ENCODE measurements at places on chromosomes 13 and 19.

GRCh38 chr19:21912654-21913053, 76.7 kb upstream of the ZNF43 start:
- no peak for DNase-seq

DNA sequence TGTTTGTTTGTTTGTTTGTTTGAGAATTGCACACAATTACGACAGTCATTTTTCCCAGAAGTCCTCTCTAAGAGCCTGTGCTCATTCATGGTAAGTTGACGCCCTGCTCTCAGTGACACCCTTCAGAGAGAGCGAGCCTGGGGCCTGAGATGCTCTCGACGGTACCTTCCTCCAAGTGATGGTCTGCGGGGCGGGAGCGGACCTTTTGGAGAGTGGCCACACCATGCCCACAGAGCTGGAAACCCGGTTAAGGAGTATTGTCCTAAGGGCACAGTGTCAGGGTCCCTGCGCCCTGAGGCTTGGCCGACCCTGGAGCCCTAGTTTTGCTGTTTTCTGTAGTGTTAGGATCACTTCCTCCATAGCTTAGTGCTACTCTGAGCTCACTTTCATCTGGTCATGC, 3.6 kb downstream of the POP4 start:
- no peak for DNase-seq

DNA sequence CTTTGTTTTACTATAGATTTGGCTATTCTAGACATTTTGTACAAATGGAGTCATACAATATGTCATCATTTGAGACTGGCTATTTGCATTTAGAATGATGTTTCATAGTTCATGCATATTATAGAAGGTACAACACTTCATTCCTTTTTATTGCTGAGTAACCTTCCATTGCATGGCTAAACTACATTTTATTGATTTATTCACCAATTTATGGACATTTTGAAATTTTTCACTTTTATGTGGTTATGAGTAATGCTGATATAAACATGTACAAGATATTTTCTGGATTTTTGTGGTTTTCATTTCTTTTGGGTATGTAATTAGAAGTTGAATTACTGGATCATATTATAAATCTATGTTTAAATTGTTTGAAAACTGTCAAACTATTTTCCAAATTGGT, 710.3 kb upstream of the SLITRK5 start:
- peak; percentile 58 for DNase-seq

- DNase-seq: peak; percentile 96
Observed at GRCh38 chr19:49157445-49158224, at the start of gene TRPM4. Gene TRPM4 (plus strand): TSS chr19:49157792. CDS start chr19:49157867, 75 bp downstream.

DNA sequence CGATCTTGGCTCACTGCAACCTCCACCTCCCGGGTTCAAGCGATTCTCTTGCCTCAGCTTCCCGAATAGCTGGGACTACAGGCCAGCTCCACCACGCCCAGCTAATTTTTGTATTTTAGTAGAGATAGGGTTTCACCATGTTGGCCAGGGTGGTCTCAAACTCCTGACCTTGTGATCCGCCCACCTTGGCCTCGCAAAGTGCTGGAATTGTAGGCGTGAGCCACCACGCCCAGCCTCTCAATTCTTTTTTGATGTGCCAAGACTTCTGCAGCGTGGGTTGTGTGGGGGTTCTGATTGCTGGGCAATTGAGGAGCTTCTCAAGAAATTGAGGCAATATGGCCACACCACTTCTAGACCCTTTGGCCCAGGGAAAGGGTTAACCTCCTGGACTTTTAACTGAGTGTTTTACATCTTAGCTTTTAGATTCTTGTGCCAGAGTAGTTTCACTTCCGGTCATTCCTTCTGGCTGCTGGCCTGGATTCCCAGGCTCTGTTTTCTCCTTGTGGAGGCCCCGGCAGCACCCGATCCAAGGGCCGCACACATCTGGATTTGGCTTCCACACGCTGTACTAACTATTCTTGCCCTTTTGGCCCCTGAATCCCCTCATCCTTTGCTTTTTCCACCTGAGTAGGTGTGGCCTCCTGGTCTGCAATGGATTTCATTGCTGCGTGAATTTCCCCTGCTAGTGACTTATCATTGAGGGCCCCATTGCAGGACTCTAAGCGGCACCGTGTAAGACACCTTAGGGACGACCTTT, 14.7 kb downstream of the SMARCA4 start:
- no peak for DNase-seq

GRCh38 chr13:44287958-44288357, 85.7 kb upstream of the SERP2 start:
- no peak for DNase-seq

Measured in PC-3 (cell line).